Muscle of arm (tissue), 14 donors: ENCODE measurements at places on chromosomes 11 and 22. TPM values are rescaled to one million over a fixed set of nuclear protein-coding genes. Genes with fewer than 3 reads are reported as not detected.

DNA sequence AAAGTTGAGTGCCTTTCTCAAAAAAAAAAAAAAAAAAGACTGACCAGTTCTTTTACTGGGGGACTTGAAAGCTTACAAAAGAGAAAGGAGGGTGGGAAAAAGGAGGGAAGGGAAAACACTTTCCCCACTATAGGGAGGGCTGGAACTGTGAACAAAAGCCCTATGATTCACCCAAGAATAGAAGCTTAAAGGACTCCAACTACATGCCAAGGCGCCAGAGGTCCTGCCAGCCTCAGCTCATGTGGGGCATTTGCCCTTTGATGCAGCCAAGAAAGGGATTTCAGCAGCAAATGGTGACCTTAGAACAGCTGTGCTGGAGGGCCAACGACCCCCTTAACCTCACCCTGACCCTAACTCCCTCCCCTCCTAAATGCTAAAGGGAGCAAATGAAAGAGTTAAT lies 160.0 kb downstream of the NTM start:
- no peak for DNase-seq

- DNase-seq: no peak
Observed at GRCh38 chr11:11332141-11332710, 20.8 kb downstream of the CSNK2A3 start.

GRCh38 chr11:44282620-44283019 lies 27.3 kb downstream of the ALX4 start:
- no peak for DNase-seq

DNA sequence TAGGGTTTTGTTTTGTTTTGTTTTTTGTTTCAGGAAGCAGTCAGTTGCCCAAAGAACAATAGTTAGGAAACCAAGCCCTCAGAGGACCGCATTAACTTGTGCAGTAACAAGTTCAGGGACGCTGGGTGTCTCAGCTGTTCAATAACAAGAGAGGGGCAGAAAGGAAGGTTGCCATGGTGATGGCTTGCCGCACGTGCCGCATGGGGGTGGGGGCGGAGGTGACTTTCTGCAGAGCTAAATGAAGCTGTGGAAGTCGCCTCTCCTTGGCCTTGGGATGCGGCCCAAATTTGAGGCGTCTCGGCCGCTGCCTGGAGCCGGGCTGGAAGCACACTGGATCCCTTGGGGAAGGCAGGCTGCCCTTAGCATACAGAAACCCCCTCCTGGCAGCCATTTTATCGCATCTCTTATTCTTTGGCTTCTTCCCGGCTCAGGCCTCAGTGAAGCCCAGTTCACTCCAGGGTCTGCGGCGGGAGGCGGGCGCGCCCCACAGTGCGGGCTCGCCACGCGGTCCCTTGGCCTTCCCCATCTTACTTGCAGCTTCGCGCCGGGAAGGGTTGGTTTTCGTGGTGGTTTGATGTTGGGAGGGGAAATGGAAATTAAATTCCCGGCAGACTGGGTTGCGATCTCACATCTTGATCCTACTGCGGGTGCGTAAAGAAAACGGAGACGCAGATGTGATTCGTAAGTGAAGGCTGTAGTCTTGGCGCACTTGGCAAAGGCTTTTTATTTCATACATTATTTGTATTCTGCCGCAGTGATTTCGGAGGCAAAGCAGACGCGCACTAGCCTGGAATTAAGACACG lies 94.3 kb downstream of the SLC17A6 start:
- DNase-seq: peak; percentile 86

- no peak for DNase-seq
Observed at GRCh38 chr11:86287468-86287796, 14.6 kb upstream of the HIKESHI start.

- DNase-seq: no peak
Observed at GRCh38 chr11:131744847-131745246, 374.4 kb downstream of the NTM start.

DNA sequence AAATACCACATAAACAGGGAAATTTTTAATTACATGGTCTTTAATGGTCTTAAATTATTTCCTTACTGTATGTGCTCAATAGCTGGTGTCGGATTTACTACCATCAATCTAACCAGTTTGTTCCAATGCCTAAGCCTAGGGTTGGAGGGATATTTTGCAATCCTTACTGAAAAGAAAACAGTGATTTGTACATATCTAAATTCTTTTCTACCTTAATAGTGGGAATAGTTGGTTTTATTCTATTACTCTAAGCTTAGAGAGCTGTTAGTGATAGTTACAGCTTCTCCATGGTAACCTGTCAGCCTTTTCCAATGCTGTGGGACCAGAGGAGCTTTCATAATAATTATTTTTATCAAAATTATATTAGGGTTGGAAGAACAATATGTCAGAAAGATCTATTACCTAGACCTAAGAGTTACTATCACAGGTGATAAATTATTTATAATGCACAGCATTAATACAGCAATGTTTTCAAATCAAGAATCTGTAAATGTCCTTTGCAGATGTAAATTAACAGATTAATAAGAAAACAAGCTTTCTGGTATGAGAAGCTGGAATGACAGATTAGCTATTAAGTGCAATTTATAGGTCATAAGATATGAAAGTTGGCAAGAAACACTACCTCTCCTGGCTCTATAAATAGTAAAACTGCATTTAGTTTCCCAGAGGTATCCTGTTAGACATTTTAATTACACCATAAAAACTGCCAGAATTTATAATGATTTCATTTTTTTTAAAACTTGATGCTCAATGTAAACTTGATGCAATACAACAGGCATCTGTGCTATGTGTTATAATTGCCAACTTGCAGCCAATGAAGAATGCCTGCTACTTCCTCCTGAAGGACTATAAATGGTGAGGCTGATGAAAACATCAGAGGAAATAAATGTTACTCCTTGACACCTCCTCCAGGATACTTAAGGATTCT lies 262.0 kb upstream of the PITPNB start:
- no peak for DNase-seq

- no peak for DNase-seq
Observed at GRCh38 chr22:37063431-37064420, 12.2 kb downstream of the KCTD17 start.

NCF4 gene
- polyA plus RNA-seq: 3.3 TPM

RFPL2 gene
- polyA plus RNA-seq: not detected

GVQW3 gene
- not detected for polyA plus RNA-seq

TBX10 gene
- polyA plus RNA-seq: not detected

MYRF gene
- 0.87 TPM for polyA plus RNA-seq
